ENCODE measurements at places on chromosomes 13 and 19.

GRCh38 chr19:31519908-31520307, 170.7 kb upstream of the TSHZ3 start:
- no peak for DNase-seq

GRCh38 chr13:86581706-86582105, 782.5 kb upstream of the SLITRK6 start:
- DNase-seq = no peak

GRCh38 chr19:49084206-49085019, 838 bp upstream of the SNRNP70 start:
- no peak for DNase-seq

GRCh38 chr13:51444922-51445321, 7.9 kb downstream of the INTS6 start:
- DNase-seq = no peak

DNA sequence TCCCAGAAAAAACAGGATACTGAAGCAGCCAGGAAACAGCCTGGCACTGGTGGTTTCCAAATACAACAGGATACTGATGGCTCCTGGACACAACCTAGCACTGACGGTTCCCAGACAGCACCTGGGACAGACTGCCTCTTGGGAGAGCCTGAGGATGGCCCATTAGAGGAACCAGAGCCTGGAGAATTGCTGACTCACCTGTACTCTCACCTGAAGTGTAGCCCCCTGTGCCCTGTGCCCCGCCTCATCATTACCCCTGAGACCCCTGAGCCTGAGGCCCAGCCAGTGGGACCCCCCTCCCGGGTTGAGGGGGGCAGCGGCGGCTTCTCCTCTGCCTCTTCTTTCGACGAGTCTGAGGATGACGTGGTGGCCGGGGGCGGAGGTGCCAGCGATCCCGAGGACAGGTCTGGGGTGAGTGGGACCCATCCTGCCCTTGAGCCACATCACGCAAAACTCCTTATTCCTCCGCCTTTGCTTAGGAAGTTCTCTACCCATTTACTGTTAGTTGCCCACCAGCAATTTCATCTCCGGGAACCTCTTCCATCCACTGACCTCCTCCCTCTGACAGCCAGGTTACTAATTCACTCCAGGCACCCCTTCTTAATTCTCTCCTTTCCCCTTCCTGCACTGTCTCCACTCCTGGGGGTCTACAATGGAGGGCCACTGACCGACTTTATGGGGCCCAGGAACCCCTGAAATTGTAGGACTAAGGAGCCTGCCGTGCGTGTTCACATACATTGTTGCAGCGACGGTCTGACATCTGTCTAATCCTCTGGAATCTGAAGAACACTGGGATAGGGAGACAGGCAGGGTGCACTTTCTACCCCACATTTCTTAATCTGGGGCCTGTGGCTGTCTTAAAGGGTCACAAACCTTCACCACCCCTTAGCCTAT, 1.2 kb downstream of the ITPKC start:
- no peak for DNase-seq
